ENCODE measurements at places on chromosomes 12 and 14. TPM values are rescaled to one million over a fixed set of nuclear protein-coding genes. Genes with fewer than 3 reads are reported as not detected.

The FBXO33 gene
- total RNA-seq = 14.3 TPM

The TM7SF3 gene
- total RNA-seq = 56.1 TPM

The CNTN1 gene
- total RNA-seq = 23.0 TPM

The RFX4 gene
- not detected for total RNA-seq

The CD9 gene
- 285 TPM for total RNA-seq

The ST8SIA1 gene
- total RNA-seq = 3.6 TPM

The SLC6A15 gene
- total RNA-seq = 0.15 TPM

The IL26 gene
- not detected for total RNA-seq

The RTN1 gene
- total RNA-seq = 42.4 TPM

The KLRK1 gene
- 3.5 TPM for total RNA-seq

The CLEC1A gene
- 7.0 TPM for total RNA-seq

The CLEC4C gene
- total RNA-seq = not detected

The GPX2 gene
- total RNA-seq = not detected

The AHSA1 gene
- 110 TPM for total RNA-seq

The C12orf50 gene
- total RNA-seq = 0.48 TPM

The NANOG gene
- 0.57 TPM for total RNA-seq

The SPSB2 gene
- total RNA-seq = 4.2 TPM

The KLHDC1 gene
- 19.4 TPM for total RNA-seq

The MYH7 gene
- not detected for total RNA-seq

The SSPN gene
- total RNA-seq = 43.9 TPM

The ARHGEF40 gene
- total RNA-seq = 68.3 TPM

The SIX6 gene
- total RNA-seq = not detected

The LRP1 gene
- 517 TPM for total RNA-seq

- no peak for DNase-seq
These were observed 1.7 kb upstream of the ITGA5 start for GRCh38 chr12:54420766-54421144.

GRCh38 chr12:6215120-6215807, 15.1 kb downstream of the CD9 start:
- DNase-seq = no peak

- DNase-seq = no peak
These were observed 284.8 kb downstream of the FBXL14 start for GRCh38 chr12:1309613-1310012.

DNA sequence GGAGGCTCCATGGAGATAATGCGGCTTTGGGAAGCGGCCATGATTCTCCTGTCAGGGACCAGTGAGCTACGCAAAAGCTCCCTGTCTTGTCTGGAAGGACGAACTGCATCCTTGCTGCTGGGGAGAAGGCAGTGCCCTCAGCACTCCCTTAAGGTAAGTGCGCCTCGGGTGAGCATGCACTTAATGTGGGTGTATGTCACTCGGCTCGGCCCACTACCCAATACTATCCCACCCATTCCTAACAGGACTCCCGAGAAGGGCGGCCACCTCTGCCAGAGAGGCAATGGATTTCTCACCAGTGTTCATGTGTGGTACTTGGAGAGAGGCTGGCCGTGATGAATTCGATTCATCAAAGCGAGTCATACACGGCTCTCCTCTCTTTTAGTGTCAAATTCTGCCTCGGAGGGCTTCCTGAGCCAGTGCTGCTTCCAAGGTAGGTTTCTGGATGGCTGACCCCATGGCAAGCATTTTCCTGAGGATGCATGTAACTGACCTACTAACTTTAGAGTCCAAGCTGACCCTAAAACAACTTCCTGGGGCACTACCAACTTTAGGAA, 151.7 kb upstream of the RTL1 start:
- DNase-seq = peak; percentile 37

- no peak for DNase-seq
These were observed 50.8 kb downstream of the SLC16A7 start for GRCh38 chr12:59646636-59647035.

DNA sequence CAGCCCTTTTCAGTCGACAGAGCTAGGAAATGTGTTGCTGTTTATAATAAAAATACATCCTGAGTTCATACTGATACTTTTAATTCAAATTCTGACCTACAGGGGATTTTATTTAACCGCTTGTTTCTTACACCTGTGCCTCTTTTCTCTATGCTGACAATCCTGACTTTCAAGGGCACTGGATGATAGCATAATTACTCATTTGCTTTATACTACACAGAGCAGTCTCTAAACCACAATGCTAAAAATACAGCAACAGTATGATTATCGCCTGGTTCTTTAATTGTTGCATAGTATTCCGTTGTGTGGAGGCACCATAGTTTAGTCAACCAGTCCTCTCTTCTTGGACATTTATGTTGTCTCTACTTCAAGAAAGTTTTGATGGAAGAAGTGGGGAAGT, 372.9 kb downstream of the DPF3 start:
- no peak for DNase-seq

DNA sequence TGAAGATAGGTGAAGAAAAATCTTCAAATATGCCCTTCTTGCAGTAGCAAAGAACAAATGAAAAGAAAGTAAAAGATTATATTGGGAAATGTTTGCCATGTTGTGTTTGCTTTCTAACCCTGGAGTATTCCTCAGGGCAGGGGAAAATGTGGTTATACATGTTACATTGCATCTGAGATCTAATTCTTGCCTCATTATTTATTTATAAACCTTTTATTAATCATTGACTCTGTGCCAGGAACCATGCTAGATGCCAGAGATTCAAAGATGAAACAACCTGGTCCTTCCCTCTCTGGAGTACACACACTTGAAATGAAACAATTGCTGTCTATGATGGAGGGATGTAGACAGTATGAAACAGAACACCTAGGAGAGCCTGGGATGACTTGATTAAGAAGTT, 128.1 kb upstream of the HMGA2 start:
- no peak for DNase-seq

DNA sequence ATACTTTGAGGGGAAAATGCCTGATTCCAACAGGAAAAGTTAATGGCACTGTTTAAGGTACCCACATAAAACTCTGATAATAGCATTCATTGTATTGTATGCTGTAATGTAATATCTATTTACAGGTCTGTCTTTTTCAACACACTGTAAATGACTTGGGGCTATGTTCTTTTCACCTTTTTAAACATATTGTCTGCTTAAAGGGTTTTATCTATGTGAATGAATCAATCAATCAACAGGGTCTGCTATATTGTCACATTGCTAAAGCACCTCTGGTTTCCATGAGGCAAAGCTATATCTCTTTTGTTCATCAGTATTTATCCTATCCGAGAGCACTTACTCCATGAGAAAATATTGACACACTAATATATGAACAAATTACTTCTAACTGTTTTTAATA, 288.0 kb downstream of the SLC6A15 start:
- no peak for DNase-seq

DNA sequence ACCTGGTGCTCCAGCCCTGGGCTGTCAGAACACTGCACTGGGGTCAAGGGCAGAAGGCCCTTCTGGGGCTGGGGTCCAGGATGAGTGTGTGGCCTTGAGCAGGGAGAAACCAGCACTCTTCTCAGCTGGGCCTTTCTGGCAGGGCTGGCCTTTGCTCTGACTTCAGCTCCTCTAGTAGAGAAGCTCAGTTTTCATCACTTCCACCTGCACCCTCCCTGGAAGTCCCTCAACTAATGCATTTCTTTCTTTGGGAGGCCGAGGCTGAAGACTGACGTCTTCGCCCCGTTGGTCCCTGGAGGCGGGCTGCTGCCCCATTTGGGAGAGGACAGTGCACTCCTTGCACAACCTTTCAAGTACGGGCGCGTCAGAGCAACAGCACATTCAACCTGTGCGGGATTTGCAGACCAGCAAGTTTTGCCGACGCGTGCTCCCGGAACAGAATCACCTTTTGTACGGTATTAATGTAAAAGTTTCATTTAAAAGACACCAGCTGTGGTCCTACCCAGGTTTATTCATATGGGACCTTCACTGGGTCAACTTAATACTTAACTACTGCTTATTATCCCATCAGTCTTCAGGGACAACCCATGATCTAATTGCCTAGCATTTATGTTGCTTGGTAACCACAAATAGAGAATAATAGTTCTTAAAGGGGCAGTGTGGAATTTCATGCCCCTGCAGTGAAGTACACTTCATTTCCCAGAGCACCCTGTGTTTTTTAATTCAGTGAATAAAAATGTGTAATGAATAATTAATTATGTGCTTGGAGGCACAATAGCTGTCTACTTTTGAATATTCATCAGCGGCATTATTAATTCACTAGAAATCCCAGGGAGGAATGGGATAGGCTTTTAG, 134.8 kb upstream of the VRK1 start:
- DNase-seq = no peak

- DNase-seq = no peak
These were observed 10.6 kb upstream of the PRPF39 start for GRCh38 chr14:45073231-45073879.

GRCh38 chr14:28966416-28967233, 200.0 kb downstream of the FOXG1 start:
- DNase-seq = no peak

GRCh38 chr12:46332260-46332659, 40.3 kb downstream of the SLC38A2 start:
- DNase-seq = no peak

- no peak for DNase-seq
These were observed 201.9 kb downstream of the AACS start for GRCh38 chr12:125267114-125267513.

GRCh38 chr14:90560991-90561390, 164.2 kb downstream of the CALM1 start:
- DNase-seq = peak; percentile 24

- DNase-seq = no peak
These were observed 293.7 kb downstream of the BTG1 start for GRCh38 chr12:91851741-91852477.

- no peak for DNase-seq
These were observed 4.2 kb upstream of the SLC8A3 start for GRCh38 chr14:70192915-70193314.

GRCh38 chr12:73769337-73769736, 768.3 kb upstream of the ATXN7L3B start:
- no peak for DNase-seq

- no peak for DNase-seq
These were observed 858 bp upstream of the ANKRD13A start for GRCh38 chr12:109998241-109998903.

- no peak for DNase-seq
These were observed 36.7 kb downstream of the SLC25A47 start for GRCh38 chr14:100359881-100360280.

- DNase-seq = no peak
These were observed 332.9 kb downstream of the PCNX1 start for GRCh38 chr14:71240171-71240570.

GRCh38 chr14:26403760-26404159, 194.1 kb downstream of the NOVA1 start:
- DNase-seq = no peak

GRCh38 chr14:61262082-61262481, 19.1 kb downstream of the TMEM30B start:
- no peak for DNase-seq

GRCh38 chr14:61632401-61632800, 62.9 kb upstream of the HIF1A start:
- no peak for DNase-seq

DNA sequence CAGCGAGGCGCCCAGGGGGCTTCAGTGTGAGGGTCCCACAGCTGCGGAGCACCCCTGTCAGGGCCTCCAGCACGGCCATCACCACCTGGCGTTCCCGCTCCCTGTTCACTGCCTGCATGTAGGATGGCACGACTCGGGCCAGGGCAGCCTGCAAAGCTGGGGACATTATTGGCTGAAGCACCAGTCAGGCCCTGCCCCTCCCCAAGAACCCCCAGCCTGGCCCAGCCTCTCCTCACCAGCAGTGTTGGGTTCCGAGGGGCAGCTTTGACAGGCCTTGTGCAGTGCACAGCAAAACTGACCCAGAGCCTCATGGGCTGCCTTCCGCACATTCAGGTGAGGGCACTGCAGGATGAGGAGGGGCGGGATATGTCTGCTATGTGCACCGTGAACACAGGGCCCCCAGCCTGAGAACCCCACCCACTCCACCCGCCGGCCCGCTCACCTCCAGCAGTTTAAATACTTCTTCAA, 5.6 kb downstream of the IPO4 start:
- peak; percentile 71 for DNase-seq

DNA sequence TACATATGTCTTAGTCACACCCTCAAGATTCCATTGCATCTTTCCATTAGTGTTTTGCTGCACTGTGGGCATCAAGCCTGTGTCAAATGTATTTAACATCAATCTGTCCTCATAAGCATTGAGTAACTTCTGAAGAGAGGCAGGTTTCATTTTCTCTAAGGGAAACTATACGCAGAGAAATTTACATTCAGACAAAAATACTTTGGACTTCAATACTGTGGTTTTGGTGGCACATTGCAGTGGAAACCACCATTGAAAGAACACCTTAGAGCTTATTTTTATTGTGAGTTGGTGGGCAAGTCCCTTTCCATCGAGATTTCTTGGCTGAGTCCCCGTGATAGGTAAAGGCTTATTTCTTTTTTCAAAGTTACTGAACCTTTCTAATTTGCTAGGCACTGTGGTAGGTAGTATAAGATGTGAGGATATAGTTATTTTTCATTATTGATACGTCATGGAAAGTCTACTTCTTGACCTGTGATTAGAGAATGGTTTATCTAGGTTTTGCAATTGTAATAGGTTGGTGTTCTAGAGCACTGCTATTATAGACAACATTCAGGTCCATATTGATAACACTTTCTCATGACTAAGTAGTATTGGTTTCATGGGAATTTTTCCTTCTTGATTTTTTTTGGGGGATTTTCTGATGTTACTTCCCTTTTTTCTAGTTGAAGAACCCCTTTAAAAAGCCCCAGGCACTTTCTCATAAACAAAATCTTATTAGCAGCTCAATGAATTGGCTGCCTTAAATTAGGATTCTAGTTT, 81.9 kb downstream of the CFAP54 start:
- DNase-seq = no peak

DNA sequence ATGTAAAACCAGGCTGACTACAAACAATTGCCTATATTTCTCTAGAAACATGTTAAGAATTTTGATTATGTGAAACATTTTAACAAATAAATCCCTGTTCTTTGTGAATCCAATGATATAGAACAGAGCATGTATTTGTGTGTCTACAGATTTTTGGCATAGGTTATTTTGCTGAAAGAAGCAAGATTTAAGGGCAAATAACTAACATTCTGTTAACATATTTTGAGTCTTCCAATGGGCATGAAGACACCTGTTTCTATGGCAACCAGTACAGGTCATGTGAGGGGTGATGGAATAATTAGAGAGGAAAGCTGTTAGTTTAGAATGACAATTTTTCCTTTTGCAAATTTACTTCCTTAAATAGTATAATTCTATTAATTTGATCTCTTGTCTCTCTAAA, 8.8 kb downstream of the ART4 start:
- no peak for DNase-seq

GRCh38 chr14:90487031-90487430, 90.2 kb downstream of the CALM1 start:
- DNase-seq = no peak

DNA sequence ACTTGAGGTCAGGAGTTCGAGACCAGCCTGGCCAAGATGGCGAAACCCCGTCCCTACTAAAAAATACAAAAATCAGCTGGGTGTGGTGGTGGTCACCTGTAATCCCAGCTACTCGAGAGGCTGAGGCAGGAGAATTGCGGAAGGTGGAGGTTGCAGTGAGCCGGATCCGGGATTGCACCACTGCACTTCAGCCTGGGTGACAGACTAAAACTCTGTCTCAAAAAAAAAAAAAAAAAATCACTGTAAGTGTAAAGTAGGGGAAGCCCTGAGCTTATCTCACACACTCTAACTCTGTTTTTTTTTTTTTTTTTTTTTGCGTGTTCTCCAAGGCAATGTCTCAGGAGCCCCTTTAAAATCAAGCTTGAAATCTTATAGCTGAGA, 421 bp upstream of the RBMS2 start:
- no peak for DNase-seq
